T follicular helper cell (primary cell): ENCODE measurements at places on chromosomes 16 and 17.

DNA sequence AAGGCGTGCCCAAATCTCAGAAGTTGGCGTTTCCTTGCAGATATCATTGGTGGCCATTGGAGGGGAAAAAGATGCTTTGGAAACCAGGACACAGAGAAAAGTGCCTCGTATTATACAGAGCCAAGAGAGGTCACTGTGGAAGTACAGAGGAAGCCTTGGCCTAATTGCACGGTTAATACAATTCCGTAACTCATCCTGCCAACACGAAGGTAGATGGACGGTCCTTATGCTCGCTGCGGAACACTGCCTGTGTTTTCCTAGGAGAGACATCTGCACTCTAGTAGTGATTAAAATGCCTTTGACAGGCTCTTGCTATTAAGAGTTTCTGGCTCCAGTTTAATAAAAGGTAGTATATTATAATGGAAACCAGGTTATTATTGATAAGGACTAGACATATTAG is 536.4 kb downstream of the WWOX start:
- DNase-seq, result no peak

- DNase-seq, result no peak
These were observed 426.7 kb upstream of the SALL1 start for GRCh38 chr16:51577621-51578303.

- DNase-seq, result no peak
These were observed 16.6 kb downstream of the GPR179 start for GRCh38 chr17:38326996-38327792.

GRCh38 chr16:9154567-9155410 is 63.3 kb downstream of the HAPSTR1 start:
- no peak for DNase-seq

- no peak for DNase-seq
These were observed 190.7 kb downstream of the KATNIP start for GRCh38 chr16:27740496-27741201.

- no peak for DNase-seq
These were observed 6.1 kb downstream of the THUMPD1 start for GRCh38 chr16:20735490-20735889.

GRCh38 chr16:20678242-20678641 is 19.2 kb downstream of the ACSM1 start:
- no peak for DNase-seq

- no peak for DNase-seq
These were observed 67.6 kb downstream of the TBC1D16 start for GRCh38 chr17:79968116-79968515.

DNA sequence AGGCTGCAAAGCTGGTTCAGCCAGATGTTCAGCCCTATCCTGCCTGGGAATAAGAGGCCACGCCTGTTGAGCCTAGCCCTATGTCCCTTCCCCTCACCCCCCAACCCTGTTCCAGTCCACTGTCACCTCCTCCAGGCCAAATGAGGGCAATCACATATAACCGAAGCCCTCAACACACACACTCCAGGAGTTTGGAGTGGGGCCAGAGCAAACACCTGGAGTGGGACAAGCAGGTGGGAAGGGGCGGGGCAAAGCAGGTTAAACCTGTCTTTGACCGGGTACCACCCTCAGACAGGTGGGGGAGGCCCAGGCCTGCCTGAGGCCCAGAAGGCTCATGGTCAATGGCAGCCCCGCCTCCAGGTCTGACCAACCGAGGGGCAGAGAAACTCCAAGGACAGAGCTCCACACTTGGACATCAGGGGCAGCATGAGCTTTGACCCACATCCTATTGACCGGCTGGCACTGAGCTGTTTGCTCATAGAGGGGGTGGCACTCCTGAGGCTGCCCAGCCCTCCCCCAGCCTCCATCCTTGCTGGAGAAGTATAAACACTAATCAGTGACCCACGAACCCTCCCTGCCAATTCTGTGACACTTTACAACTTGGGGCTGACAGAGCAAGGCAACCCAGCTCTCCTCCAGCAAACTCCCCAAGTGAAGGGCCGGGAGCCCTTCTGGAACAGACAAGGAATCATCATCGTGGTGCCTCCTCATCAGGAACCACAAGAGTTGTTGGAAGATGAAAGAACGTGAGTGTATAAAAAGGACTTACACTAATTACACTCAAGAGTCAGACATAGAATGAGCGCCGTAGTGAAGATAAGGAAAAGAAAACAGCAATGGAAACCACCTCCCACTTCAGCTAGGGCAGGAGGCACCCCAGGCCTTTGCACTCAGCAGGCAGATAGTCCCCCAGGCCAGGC is 1.5 kb downstream of the ESRP2 start:
- DNase-seq, result no peak

GRCh38 chr16:2969545-2970521 is 685 bp downstream of the PAQR4 start:
- DNase-seq, result peak; percentile 54

- no peak for DNase-seq
These were observed 206.1 kb downstream of the CDH13 start for GRCh38 chr16:82832821-82833220.

GRCh38 chr17:1119924-1120323 is 59.9 kb downstream of the ABR start:
- no peak for DNase-seq

DNA sequence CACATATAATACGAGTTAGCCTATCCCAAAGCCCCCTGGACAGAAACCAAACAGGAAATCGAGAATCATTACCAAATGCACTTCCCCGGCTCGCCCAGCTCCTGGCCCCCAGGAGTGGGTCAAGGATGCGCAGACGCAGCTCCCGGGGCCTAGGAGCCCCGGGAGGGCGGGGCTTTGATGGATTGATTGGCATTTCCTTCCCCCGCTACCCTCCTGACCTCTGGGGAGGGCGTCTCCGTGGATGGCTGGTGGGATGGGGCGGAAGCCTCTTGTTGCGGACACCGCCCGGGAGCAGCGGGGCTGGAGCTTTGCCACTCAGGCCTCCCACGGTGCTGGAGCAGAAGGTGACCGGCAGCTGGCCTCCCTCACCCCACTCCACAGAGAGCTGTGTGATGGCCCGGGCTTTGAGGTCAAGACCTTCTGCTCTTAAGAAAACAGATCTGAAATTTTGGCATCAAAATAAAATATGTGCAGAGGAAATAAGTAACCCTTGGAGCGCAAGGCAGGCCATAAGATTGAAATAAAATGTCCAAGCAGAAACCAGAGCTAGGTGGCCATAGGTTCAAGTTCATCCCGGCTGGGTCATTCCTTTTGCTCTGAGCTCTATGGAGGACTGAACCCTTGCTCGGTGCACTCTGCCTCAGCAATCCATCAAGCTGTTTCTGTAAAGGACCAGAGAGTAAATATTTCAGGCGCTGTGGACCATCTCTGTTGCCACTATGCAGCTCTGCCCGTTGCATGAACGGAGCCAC is 262.3 kb downstream of the SOX9 start:
- DNase-seq, result no peak

GRCh38 chr17:28882154-28882895 is 15.2 kb downstream of the FLOT2 start:
- no peak for DNase-seq

GRCh38 chr16:53741546-53741945 is 37.6 kb downstream of the FTO start:
- DNase-seq, result no peak

DNA sequence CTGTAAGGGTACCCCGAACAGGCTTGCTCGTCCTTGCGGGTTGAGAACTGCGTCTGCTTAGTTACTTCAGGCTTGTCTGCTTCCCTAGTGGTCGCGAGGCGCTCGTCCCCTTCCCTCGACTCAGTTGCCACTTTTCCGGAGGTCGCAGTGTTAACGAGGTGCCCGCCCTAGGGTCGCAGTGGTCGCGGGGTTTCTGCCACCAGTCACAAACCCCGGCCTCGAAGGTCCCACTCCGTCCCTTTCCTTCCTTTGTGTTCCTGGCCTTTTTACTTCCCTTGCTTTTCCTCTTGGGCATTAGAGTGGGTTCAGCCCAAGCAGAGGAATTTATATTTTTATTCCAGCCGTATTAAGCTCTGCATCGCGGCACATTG is 299 bp downstream of the NUP85 start:
- DNase-seq, result no peak

- DNase-seq, result no peak
These were observed 21.7 kb downstream of the KRT23 start for GRCh38 chr17:40915721-40916256.

DNA sequence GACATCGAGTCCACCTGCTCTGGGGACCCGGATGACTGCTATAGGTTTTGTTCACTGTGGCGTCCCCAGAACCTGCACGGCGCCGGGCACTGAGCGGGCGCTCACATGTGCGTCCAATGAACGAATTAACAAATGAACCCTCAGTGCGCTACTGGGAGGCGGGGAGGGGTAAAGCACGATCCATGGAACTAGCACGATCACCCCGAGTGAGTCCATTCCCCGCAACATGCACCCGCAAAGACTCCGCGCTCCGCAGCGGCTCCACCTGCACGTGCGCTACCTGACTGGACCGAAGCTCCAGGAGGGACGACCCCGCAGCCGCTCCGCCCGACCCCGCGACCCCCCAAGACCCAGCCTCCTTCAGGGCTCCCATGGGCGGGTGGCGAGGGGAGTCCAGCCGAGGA is 491 bp downstream of the TRAP1 start:
- DNase-seq, result no peak

- DNase-seq, result no peak
These were observed 2.3 kb downstream of the STX1B start for GRCh38 chr16:31008149-31008548.

DNA sequence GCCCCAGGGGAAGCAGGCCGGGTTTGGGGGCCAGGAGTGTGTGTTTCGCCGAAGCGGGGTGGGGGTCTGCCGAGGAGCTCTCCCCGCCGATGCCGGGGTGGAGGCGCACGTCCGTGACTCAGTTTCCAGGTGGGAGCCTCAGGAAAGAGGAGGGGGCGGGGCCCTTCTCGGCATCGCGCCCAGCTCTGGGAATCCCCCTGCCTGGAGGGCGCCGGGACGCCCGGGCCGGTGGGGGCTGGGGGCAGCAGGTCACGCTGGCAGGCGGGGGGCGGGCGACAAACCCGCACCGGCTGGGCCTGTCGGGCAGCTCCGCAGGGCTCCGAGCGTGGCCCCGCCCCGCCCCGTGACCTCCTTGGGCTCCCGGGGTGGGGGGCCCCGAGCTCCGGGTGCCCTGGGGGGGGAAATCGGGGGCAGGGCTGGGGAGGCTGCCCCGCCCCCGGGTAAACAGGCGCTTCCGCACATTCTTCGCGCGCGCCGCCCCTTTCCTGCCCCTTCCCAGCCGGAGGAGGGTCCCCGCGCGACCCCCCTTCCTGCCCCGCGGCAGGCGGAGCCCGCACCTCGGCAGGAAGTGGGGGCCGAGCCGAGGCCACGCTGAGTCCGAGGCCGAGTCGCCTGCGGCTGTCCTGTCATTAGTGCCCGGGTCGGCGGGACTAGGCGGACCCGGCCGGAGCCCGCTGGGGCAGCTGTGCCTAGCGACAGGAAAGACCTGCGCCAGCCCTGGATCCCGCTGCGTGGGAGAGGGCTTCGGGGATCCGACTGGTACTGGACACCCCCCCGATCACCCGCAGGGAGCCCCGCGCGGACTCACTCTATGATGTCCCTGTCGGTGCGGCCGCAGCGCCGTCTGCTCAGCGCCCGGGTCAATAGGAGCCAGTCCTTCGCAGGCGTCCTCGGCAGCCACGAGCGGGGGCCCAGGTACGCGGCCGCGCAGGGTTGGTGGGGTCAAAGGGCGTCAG is 9.3 kb downstream of the RIPOR1 start:
- peak; percentile 65 for DNase-seq

DNA sequence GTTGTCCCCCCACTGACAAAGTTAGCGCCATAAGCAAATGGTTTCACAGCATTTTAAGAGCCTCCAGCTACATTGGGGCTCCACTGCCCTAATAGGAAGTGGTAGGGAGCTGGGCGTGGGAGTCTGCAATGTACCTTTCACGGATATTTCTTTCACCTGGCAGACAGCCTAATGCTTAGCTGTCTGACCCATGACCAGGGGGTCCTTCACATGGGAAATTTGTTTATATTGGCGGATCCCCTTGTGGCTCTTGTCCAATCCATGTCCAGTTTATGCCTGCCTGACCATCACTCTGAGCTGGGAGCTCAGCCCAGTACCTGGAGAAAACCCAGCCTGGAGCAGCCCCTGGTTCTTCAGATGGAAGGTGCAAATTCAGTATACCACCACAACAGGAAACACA is 145.0 kb downstream of the ZNF18 start:
- DNase-seq, result no peak

- DNase-seq, result no peak
These were observed 488 bp downstream of the TFAP4 start for GRCh38 chr16:4272114-4272956.

DNA sequence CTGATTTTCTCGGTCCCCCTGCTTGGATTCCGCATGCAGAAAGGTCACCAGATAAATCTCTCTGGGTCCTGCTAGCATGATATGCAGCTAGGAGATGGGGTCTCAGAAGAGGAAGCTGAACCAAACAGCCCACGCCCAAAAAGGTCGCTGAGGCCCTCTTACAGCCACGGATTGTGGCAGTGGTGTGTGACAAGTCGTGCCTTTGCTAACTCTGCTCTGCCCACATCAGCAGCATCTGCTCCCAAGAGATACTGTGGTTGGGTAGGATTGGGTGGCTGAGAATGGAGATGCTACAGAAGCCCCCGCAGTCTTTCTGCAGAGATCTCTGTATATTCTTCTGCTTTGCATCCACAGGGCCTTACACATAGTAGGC is 15.2 kb upstream of the SKAP1 start:
- no peak for DNase-seq

- no peak for DNase-seq
These were observed 9.4 kb downstream of the GJC1 start for GRCh38 chr17:44820631-44821212.

GRCh38 chr16:54447576-54448440 is 161.2 kb upstream of the IRX3 start:
- no peak for DNase-seq

GRCh38 chr16:14511800-14512135 is 118.3 kb downstream of the PARN start:
- DNase-seq, result no peak

GRCh38 chr17:50953831-50954601 is 87.9 kb upstream of the TOB1 start:
- no peak for DNase-seq

DNA sequence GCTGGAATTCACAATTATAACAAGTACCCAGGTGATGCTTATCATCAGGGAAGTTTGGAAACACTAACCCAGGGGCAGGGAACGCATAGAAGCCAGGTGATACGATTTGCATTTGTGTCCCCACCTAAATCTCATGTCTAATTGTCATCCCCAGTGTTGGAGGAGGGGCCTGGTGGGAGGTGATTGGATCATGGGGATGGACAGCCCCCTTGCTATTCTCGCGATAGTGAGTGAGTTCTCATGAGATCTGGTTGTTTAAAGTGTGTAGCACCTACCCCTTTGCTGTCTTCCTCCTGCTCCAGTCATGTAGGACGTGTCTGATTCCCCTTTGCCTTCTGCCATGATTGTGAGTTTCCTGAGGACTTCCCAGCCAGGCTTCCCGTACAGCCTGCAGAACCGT is 276.3 kb downstream of the UTP18 start:
- DNase-seq, result no peak

- DNase-seq, result no peak
These were observed 5.2 kb downstream of the CCDC102A start for GRCh38 chr16:57531253-57531575.

DNA sequence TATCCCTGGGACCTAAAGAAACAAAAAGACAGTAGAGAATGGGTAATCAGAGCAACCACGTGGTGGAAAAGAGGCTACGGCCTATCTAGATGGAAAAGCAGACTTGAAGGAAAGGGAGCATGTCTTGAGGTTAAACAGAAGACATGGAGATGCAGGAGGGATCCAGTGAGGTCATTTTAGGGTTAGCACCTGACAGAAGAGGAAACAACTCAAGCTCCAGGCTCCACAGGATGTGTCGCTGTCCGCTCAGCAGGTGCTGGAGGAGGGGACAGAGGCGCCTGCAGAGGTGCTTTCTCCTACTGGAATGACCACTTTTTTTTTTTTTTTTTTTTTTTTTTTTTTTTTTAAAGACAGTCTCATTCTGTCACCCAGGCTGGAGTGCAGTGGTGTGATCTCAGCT is 47.5 kb upstream of the CLEC3A start:
- no peak for DNase-seq
